ENCODE measurements at places on chromosomes 16 and 17.

DNA sequence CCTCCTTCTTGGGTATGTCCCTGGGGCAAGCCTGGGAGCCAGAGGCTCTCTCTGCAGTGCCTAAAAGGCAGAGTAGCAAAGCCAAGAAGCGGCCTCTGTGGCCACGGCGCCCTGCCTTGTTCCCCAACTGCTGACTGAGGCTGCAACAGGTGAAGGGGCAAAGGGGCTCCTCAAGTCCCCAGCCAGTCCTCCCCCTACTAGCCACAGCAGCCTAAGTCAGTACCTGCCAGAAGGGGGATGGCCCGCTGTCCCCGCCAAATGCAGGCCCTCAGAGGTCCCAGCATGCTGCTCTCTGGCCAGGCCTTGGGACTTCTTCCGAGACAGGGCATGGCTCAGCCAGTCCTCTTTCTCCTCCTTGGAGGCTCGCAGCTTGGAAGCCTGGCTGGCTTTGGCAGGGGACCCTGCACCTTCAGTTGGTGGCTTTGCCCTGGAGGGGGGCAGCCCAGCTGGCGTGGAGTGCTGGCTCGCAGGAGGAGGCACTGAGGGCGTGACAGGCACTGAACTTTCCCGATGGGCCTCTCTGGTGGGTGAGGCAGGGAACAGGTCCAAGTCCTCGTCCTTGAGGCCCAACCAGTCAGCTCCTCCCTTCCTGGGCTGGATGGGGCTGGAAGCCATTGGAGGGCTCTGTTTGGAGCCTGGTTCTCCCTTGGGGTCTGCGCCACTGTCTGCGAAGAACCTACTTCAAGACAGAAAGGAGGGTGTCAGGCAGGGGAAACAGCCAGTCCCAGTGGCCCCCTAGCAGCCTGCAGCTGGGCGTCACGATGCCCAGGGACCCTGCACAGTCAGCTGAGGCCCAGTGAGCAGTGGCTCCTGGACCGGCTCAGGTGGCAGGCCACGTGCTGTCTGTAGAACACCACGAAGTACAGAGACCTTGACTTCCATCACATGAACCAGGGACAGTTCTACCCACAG, 17.6 kb downstream of the FBF1 start:
- no peak for DNase-seq

- DNase-seq = no peak
Observed at GRCh38 chr16:52545222-52545897, 1.6 kb downstream of the TOX3 start.

- DNase-seq = no peak
Observed at GRCh38 chr16:19885451-19886072, 914 bp upstream of the GPRC5B start.

DNA sequence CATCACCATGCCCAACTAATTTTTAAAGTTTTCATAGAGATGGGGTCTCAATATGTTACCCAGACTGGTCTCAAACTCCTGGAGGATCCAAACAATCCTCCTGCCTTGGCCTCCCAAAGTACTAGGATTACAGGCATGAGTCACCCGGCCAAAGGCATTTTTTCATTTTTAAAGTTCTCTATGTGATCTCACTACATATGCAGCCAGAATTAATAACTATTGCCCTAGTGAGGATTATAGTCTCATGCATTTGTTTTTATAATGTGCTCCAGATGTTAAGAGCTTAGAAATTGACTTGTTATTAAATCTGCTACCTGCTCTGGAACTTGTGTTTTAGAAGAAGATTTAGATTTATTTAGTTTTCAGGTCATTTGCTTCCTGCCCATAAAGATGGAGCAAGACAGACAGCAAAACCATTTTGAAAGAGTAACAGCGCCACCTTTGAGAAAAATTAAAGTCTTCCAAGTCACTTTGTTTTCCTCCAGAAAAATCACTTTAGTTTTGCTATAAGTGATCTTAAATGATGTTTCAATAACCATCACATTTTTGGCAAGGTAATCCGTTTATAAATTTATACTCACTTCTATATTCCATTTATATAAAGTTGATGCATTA, 79.5 kb downstream of the CA4 start:
- DNase-seq = no peak

- no peak for DNase-seq
Observed at GRCh38 chr16:66905633-66906539, 12.8 kb downstream of the CDH16 start.

DNA sequence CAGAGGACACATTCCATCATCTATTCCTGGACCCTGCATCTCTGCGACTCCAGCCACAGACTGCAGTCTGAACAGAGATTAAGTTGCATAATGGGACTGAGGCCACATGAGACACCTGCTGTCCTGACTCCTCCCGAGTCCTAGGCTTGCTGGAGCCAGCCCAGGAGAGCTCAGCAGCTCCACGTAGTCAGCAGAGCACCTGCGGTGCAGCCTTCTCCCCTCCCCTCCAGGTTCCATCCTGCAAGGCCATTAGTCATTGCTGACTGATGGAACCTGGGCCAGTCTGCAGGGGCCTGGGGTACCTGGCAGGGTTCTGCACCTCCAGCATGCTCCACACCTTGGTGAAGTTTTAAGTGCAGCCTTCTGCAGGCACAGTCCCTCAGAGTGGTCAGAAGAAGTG, 76.7 kb downstream of the PLD6 start:
- DNase-seq = no peak

DNA sequence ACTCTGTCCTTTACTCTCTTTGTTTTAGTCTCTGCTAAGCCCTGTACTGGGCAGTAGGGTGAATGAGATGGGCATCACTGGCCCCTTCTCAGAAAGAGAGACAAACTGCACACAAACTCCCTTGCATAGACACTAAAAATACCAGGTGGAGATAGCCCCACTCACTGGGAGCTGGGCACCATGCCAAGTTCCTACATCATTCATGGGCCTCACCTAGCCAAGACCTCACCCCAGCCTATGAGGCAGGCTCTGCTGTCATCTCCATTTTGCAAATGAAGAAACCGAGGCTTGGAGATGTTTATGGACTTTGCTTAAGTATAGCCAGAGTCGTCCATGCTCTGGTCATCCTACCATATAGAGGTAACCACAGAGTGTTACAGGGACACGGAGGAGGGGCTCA, 499.8 kb upstream of the CDH11 start:
- DNase-seq = no peak

- no peak for DNase-seq
Observed at GRCh38 chr16:66116163-66117002, 250.1 kb upstream of the CDH5 start.

DNA sequence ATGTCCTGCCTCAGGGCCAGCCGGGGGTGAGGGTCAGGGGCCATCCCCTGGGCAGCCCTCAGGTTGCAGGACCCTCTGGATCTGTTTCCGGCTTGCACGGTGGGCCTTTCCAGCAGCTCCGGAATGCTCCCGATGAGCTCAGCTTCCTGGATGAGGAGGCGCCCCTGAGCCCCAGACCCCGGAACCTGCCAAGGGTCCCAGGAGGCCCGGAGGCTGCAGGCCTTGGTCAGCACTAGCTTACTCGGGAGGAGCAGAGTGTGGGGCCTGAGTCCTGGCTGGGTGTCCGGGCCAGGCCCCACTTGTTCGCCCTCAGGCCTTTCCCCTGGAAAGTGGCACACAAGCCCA, 7.6 kb upstream of the C1QTNF8 start:
- no peak for DNase-seq

- no peak for DNase-seq
Observed at GRCh38 chr16:3001316-3001715, 11.4 kb upstream of the CLDN9 start.

DNA sequence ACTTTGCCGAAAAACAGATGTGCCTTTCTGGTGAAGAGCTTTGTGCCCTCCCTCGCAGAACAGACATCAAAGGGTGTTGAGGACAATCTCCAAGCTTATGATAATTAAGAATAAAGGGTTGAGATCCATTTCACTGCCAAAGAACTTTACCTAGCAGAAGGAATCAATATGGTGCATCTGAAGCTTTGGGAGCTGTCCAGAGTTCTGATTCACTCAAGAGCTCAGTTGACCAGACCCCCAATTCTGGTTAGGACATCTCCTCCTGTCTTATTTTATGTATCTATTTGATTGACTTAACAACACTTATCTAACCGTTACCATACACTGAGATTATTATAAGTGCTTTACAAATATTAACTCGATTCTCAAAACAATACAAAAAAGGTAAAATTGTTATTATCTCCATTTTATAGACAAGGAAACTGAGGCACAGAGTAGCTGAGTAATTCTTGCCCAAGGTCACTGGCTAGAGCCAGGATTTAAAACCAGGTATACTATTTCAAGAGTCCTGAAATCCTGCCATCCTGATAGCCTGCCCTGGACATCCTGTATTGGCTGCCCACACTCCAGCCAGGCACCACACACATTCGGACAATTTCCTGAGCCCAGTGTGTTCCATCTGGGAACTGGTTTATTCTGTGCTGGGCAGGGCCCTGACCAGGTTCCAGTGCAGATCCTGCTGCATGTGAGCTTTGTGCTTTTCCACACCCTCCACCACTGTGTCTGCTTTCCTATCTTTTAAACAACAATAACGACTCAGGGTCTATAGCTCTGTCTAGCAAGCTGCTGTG, 29.8 kb downstream of the PITPNM3 start:
- DNase-seq = no peak

DNA sequence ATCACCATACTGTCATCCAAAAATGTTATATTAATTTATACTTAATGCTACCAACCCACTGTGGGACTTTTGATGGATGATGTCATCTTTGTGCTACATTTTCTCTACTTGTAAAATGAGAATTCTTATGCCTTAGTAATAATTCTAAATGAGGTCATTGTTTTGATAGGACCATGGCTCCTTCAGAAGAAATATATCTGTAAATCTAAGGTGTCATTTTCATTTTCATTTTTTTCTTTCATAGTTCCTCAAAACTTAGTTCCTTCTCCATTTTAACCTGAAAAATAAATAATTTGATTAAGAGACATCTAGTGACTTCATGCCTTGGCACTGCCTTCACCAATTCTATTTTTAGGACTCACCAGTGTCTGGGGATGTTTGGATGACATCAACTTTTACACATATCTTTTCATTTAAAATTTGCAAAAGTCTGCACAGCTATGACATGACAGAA, 48.7 kb downstream of the GPRC5B start:
- DNase-seq = no peak

- DNase-seq = no peak
Observed at GRCh38 chr17:7781429-7781828, 52.6 kb upstream of the KDM6B start.

DNA sequence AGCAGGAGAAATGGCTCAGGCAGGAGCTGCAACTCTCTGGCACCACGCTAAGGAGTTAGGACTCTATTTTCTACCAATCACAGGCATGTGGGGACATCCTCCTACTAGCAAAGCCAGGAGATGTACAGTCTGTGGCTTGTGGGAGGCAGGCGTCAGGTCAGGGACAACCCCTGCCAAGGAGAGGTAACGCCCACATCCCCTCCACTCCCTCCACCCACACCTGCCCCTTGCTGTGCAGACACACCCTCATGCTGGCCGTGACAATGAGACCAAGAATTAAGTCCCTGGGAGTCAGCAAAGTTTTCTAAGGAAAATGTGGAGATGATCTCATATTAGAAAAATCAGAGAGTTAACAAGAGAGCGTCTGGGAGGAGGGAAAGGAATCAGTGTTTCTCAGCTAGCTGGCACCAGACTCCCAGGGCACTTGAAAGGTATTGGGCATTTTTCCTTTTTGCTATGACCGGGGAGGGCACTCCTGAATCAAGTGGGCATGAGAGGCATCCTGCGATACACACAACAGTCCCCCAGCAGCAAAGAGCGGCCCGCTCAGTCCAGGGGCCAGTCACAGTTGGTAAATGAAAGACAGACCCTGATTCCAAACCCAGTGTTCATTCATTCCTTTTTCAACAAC, 87.3 kb upstream of the RPL38 start:
- no peak for DNase-seq

- DNase-seq = no peak
Observed at GRCh38 chr16:52629296-52629695, 82.4 kb upstream of the TOX3 start.

DNA sequence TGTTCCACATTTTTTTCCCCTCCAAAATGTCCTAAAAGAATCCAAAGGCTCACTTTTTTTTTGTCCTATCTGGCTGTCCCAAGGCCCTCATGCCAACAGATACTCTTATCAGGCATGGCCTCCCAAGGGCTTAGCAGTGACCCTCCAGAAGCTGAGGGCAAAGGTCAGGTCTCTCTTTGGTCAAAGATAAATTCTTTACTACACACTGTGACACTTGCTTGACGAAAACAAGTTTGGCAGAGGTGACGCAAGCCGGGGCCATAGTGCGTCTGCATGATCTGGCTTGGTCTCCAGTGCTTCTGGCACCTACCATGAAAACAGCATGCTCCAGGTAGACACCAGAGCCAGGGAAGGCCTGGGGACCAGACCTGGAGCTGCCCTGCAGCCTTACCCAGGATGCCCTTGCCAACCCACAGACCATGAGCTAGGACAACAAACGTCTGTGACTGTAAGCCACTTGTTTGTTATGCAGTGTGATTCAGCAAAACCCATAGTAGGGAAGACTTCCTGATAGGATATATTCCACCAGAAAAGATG, 48.5 kb upstream of the IRF8 start:
- DNase-seq = no peak

DNA sequence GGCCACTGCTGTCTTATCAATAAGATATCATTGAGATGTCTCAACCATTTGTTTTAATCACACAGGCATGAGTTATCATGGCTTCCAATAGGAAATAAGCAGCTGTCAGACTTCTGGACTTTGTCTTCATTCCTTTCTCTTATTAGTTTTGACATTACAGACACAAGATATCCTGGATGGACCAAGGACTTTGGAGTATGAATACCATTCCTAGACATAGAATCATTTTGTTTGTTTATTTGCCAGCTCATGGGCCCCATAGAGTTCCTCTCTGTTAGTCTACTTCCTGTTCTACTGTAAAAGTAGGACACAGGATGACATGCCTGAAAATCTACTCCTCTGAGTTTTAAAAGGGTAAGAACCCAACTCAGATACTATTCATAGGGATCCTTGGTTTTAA, 77.7 kb upstream of the KCNJ16 start:
- no peak for DNase-seq

GRCh38 chr17:64164596-64165285, 34.8 kb upstream of the ERN1 start:
- DNase-seq = no peak

- no peak for DNase-seq
Observed at GRCh38 chr16:88284626-88285513, 97.9 kb upstream of the ZNF469 start.

DNA sequence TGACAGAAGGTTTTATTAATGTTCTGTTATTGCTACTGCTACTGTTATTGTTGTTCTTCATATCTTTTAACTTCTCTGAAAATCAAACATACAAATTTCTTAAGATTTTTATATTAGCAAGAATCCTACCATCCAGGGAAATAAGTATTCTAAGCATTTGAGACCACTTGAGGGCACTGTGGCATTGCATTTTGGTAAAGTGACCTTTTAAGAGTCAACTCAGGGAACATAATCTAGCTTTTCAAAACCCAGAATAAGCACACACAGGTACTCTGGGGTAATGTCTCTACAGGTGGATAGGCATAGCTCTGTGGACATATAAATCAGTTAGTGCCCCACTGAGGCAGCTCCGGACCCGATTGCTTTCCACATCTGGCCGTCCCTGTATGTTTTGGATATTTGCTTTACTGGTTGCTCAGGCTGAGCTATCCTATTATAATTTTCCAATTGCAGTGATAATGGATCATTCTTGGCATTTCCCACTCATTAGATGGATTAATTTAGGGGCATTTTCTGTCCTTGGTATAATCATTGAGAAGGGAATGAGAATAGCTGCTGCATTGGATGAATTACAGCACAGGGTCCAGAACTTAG, 1425.1 kb upstream of the CDH8 start:
- DNase-seq = no peak

- DNase-seq = no peak
Observed at GRCh38 chr17:3503285-3503684, 27.5 kb downstream of the ASPA start.

Measured in MV-4-11 (cell line).